Fibroblast of lung (primary cell): ENCODE measurements at places on chromosomes 7 and 10. TPM values are rescaled to one million over a fixed set of nuclear protein-coding genes. Genes with fewer than 3 reads are reported as not detected.

KNDC1 gene
- total RNA-seq: 0.26 and 0.50 TPM in 2 replicates

CHN2 gene
- 0.33 and 1.3 TPM in 2 replicates for total RNA-seq

SH2D4B gene
- total RNA-seq: not detected in 2 replicates

PCLO gene
- total RNA-seq: 0.17 TPM in 1 of 2 replicates, not detected in the other

ZNF503 gene
- total RNA-seq: 7.1 and 8.2 TPM in 2 replicates

AMPH gene
- 1.5 and 3.6 TPM in 2 replicates for total RNA-seq

NOLC1 gene
- 16.5 and 23.4 TPM in 2 replicates for total RNA-seq

PRKCQ gene
- total RNA-seq: under 0.01 and 0.26 TPM in 2 replicates

FAM204A gene
- 42.1 and 47.2 TPM in 2 replicates for total RNA-seq

BLVRA gene
- 56.2 and 72.8 TPM in 2 replicates for total RNA-seq

ICA1 gene
- total RNA-seq: under 0.01 and 0.17 TPM in 2 replicates

ZNF853 gene
- total RNA-seq: 0.66 and 4.4 TPM in 2 replicates

FAM25G gene
- not detected in 2 replicates for total RNA-seq

HECTD2 gene
- 7.2 and 8.3 TPM in 2 replicates for total RNA-seq

FAM241B gene
- total RNA-seq: 0.26 and 0.99 TPM in 2 replicates

C10orf67 gene
- total RNA-seq: under 0.01 TPM in 2 replicates

FAS gene
- 95.8 and 124 TPM in 2 replicates for total RNA-seq

GIMAP5 gene
- total RNA-seq: not detected in 2 replicates

KIAA1549 gene
- 0.66 and 0.77 TPM in 2 replicates for total RNA-seq

ARL3 gene
- 8.5 and 10.6 TPM in 2 replicates for total RNA-seq

OR13A1 gene
- not detected in 2 replicates for total RNA-seq

SLC13A1 gene
- not detected in 2 replicates for total RNA-seq
